ENCODE measurements at places on chromosomes 7 and 10.

DNA sequence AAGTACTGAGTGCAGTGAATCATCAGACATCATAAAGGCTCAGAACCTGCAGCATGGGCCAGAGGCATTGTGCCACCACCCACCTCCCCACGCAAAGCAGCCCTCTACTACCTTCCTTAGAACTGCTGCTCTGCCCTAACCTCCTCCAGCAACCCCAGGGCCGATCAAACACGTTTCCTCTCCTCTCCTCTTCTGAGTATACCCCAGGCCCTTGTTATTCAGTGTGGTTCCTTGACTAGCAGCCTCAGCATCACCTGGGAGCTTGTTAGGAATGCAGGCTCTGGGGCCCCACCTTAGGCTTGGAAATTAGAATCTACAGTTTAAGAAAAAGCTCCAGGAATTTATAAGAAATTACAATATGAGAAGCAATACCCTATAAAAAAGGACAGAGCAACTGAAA lies 33.2 kb downstream of the DYDC1 start:
- no peaks in the 10 kb centered on the region for H3K36me3 ChIP-seq
- no peak overlapping the region for H3K27ac ChIP-seq
- no peak for DNase-seq
- H3K4me1 ChIP-seq = no peaks in the 10 kb centered on the region

- peak; percentile 28 for DNase-seq
- peak overlapping the region; percentile 53 for H3K4me3 ChIP-seq
- H3K27me3 ChIP-seq = no peaks in the 10 kb centered on the region
- H3K27ac ChIP-seq = peak overlapping the region; percentile 82
- peaks cover 38% of the 10 kb centered on the region for H3K4me1 ChIP-seq
- H3K36me3 ChIP-seq = no peaks in the 10 kb centered on the region
Measured at GRCh38 chr7:116862951-116863670, 724 bp downstream of the CAPZA2 start.

- peaks cover 10% of the 10 kb centered on the region for H3K4me1 ChIP-seq
- no peaks in the 10 kb centered on the region for H3K27me3 ChIP-seq
- peak; percentile 76 for DNase-seq
- peak overlapping the region; percentile 65 for H3K27ac ChIP-seq
- no peaks in the 10 kb centered on the region for H3K36me3 ChIP-seq
Measured at GRCh38 chr10:84424731-84425167, 96.4 kb downstream of the CCSER2 start.

- no peak overlapping the region for H3K27ac ChIP-seq
- DNase-seq = no peak
- no peak overlapping the region for H3K4me3 ChIP-seq
Measured at GRCh38 chr7:66454600-66455225, 174.0 kb upstream of the KCTD7 start.

DNA sequence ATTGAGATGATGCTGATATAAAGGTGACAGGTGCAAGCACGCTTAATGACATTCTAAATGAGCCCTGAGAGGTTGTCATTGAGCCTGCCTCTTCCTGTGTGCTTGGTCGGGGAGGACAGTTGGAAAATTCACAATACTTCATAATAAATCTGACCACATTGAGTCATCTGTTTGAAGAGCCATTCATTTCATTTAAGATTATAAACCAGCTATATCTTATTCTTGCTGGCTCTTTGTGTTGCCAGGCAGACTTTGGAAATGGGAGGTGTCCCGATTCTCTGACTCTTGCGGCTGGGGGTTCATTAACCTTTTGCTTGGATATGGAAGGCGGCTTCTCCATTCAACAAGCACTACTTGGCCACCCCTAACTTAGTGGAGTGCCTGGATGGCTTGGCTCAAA lies 198.2 kb downstream of the FANK1 start:
- H3K36me3 ChIP-seq = no peaks in the 10 kb centered on the region
- H3K4me3 ChIP-seq = no peak overlapping the region
- H3K27ac ChIP-seq = no peak overlapping the region
- no peak for DNase-seq

GRCh38 chr7:107017965-107018719 lies 26.4 kb upstream of the PRKAR2B start:
- DNase-seq = no peak
- no peaks in the 10 kb centered on the region for H3K36me3 ChIP-seq
- no peak overlapping the region for H3K4me3 ChIP-seq
- H3K4me1 ChIP-seq = no peaks in the 10 kb centered on the region

GRCh38 chr7:124914298-124914697 lies 15.3 kb downstream of the POT1 start:
- H3K4me1 ChIP-seq = no peaks in the 10 kb centered on the region
- no peak overlapping the region for H3K27ac ChIP-seq
- H3K27me3 ChIP-seq = no peaks in the 10 kb centered on the region
- H3K4me3 ChIP-seq = no peak overlapping the region
- no peak for DNase-seq

DNA sequence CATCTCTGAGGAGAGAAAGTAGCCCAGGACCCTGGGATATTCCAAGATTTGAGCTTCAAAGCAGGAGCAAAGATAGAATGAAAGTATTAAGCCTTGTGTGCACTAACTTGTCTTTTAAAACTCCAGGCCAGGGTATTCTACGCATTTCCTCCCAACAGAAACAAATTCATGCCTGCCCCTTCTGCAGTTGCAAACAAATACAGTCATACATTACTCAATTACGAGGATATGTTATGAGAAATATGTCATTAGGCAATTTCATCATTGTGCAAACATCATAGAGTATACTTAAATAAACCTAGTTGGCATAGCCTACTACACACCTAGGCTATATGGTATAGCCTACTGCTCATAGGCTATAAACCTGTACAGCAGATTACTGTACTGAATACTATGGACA lies 154.5 kb upstream of the KIAA1217 start:
- no peaks in the 10 kb centered on the region for H3K27me3 ChIP-seq
- no peaks in the 10 kb centered on the region for H3K4me1 ChIP-seq
- H3K27ac ChIP-seq = no peak overlapping the region
- DNase-seq = no peak
- no peak overlapping the region for H3K4me3 ChIP-seq

Data from adrenal gland (tissue), 19 donors.